Activated CD4-positive, alpha-beta T cell treated with anti-CD3 and anti-CD28 coated beads for 1 hour (primary cell): ENCODE measurements at places on chromosomes 1 and 21.

GRCh38 chr1:7233646-7234470 is 448.6 kb downstream of the CAMTA1 start:
- no peak for DNase-seq

- no peak for DNase-seq
Observed at GRCh38 chr1:115258302-115258866, 79.7 kb downstream of the NGF start.

DNA sequence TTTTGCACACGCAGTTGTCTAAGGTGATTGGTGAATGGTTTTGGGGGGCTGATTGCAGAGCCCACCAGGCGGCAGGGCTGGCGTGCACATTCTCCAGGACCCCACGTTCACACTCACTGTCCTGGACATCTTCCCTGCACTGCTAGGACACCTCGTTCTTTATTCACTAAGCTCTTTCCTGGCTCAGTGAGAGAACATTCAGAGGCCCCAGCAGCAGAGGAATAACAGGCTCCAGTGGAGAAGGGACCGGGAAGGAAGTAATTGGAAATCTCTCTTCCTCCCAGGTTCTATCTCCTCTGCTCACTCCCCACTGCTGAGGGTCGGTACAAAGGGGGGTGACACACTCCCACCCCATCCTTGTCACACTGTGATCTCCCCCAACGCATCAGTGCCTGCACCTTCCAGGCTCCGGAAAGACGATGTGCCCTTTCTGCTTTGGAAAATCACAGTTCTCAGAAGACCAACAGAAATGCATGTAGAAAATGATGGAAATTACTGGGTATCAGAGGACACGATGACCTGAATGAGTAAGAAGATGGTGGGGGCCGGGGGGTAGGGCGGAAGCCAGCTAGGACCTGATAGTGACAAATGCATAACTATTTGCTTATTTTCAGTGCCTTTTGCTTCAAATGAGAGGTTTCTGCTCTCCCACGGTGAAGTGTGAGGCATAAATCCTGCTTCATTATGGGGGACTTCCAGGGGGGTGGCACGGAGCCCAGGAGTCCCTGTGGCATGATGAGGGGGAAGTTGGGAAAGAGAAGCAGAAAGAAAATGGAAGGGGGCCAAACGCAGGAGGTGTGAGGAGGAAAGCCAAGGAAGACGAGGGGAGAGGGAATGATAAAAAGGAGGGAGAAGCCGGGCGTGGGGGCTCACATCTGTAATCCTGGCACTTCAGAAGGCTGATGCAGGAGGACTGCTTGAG is 25.2 kb upstream of the KIF26B start:
- no peak for DNase-seq

DNA sequence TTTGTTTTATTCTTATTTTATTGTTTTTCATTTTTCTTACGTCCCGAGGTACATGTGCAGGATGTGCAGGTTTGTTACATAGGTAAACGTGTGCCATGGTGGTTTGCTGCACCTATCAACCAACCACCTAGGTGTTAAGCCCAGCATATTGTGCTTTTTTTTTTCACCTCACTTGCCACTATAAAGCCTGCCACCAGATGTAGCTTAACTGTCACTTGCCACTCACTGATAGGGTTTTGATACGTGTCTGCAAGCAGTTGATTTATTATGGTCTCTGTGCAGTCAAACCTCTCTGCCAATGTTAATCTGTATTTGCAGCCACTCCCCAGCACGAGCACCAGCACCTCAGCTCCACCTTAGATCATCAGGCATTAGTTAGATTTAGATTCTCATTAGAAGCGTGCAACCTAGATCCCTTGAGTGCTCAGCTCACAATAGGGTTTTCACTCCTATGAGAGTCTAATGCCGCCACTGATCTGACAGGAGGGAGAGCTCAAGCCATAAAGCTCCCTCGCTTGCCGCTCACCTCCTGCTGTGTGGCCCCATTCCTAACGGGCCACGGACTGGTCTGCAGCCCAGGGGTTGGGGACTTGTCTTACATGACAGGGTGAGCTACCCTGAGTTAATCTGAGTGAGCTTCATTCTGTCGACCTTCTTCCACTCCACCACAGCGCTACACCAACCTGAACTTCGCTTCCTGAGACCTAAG is 17.9 kb upstream of the ABCG1 start:
- no peak for DNase-seq

GRCh38 chr1:223081181-223081994 is 61.7 kb downstream of the TLR5 start:
- peak; percentile 66 for DNase-seq

DNA sequence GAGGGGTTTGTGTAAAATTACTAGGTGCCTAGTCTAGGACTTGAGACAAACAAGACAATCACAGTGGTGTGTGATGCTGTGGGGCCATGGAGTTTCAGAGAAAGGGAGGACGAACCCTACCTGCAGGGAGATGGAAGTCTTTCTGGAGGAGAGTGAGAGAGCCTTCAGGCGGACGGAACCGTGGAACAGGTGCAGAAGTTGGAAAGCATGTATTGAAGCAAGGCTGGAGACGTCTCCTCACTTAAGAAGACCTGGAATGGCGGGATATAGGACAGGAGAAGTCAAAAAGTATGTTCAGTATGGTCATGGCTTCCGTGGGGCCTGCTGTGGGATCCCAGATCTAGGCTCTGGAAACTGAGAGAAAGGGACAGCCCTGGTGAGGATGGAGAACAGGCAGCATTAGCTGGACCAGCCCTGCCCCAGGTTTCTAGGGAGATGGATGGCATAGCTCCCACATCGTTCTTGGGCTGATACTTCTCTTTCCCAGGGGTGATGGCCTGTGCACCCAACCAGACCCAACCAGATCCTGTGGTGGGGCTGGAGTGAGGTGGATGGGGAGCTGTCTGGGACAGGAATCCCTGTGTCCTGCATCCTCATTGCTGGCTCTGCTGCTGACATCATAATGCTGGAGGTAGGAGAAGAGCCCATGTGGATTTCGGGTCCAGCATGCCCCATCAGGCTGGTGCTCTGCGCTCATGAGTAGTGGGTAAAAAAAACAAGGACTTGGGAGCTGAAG is 15.0 kb upstream of the LRP8 start:
- DNase-seq: no peak

DNA sequence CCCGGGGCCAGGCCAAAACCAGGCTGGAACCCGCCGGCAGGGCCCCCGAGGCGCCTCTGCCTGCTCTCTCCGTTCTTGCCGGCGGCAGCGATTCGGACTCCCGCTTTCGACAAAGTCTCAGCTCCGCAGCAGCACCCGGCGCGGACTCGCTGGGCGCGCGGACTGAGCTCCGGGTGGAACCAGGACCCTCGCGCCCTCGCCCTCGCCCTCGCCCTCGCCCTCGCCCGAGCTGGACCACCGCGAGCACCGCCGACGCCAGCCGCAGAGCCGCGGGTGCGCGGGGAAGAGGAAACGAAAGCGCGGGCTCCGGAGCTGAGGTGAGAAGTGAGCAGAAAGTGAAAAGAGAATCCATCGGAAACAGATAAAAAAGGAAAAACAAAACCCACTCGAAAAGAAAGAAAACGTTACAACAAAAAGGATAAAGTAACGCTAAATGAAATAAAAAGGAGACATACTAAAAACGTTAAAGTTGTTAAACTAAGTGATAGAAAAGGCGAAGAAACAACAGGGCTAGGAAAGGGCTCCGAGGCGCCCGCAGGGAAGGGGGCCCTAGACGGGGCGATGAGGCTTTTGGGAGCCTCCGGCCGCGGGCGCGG is 64.9 kb downstream of the MEF2D start:
- no peak for DNase-seq

DNA sequence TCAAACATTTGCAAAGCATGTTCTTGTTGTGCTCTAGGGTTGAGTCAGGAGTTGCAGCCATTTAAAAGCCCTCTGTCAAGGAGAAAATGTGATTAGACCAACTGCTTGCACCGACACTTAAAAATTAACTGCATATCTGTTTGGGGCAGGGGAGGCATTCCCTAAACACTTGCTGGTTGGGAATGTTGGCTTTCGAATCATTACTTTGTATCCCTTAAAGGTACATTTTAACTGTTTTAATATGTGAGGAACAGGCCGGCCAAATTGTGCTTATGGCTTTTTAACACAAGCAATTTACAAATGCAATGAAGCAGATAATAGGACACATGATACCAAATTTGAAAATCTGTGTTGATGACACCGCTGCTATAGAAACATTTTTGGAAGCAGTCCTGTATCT is 159.1 kb downstream of the LHX8 start:
- no peak for DNase-seq
